ENCODE measurements at places on chromosomes 2 and 18. TPM values are rescaled to one million over a fixed set of nuclear protein-coding genes. Genes with fewer than 3 reads are reported as not detected.

The TMEM17 gene
- 0.11 TPM for polyA plus RNA-seq

The MGAT4A gene
- polyA plus RNA-seq, result 128 TPM

The CYP27C1 gene
- polyA plus RNA-seq, result not detected

The C2orf15 gene
- 3.4 TPM for polyA plus RNA-seq

The TUBA3D gene
- polyA plus RNA-seq, result not detected
